Stimulated activated CD4-positive, alpha-beta T cell treated with anti-CD3 and anti-CD28 coated beads, TNF-alpha, amount 100 ng/mL, for 1 hour (primary cell): ENCODE measurements at places on chromosomes 6 and 20.

DNA sequence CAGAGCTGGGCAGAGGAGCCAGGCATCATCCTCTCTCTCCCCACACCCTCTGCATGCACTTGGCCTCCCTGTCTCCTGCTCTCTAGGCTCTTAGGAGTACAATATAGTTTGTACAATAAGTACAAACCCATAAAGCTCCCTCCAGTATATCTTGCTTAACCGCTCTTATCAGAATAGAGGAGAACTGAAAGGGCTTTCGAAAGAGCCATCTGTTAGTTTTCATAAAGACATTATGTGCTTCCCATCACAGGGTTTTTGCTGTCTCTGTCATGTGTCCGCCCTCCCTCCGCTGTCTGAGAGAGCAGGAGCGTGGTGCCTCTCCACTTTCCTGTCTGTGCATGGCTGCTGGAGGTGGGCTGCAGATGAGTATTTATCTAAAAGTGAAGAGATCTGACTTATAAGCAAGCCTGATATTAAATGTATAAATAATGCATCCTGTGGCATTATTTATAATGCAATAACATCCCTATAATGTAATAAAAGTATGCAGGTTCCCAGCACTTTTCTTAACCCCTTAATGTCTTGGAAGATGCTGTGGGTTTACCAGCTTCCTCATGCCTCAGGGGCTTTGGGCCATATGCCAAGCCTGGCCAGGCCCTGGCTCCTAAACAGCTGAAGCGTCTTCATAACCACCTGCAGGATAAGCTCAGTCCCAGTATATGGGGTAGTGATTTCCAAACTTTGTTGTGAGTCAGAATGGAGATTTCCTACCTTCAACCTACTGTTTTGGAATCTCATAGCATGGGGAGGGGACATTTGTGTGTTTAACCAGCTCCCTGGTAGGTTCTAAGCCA lies 297.1 kb downstream of the DHX35 start:
- no peak for DNase-seq

DNA sequence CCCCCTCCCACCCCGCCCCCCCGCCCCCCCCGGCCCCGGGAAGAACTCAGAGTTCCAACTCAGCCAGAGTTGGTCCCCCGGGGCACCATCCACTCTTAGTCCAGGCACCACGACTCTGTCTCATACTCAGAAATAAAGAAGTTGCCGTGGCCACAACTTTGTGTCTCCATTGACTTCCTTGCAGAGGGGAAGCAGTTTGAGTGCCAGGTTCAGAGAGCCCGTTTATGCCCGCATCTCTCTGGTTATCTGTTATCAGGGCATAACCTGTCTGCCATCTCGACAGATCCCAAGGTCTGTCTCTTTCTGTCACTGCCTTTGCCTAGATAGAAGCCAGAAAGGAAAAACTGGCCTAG lies 605 bp downstream of the CDC5L start:
- no peak for DNase-seq

- no peak for DNase-seq
Observed at GRCh38 chr6:16361121-16361520, 122.7 kb downstream of the GMPR start.

- DNase-seq, result no peak
Observed at GRCh38 chr20:11153819-11154218, 480.0 kb upstream of the JAG1 start.

DNA sequence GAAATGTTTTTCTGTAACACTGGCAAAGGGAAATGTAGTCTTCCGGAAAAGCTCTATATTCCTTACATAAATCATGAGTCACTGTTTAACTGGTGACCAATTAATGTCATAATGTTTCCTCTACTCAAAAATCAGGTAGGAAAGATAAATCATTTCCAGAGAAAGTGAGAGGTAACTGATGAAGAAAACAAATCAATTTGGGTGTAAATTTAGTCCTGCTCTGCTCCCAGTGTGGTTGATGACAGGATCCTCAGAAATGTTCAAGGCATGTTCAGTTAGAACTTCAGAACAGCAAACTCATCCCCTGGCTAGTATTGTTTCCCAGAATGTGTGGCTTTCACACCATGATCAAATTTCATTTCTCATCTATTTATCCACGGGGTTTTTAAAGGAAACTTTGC lies 38.8 kb upstream of the SPACA1 start:
- DNase-seq, result no peak

GRCh38 chr6:5308066-5308465 lies 46.8 kb downstream of the FARS2 start:
- DNase-seq, result no peak

DNA sequence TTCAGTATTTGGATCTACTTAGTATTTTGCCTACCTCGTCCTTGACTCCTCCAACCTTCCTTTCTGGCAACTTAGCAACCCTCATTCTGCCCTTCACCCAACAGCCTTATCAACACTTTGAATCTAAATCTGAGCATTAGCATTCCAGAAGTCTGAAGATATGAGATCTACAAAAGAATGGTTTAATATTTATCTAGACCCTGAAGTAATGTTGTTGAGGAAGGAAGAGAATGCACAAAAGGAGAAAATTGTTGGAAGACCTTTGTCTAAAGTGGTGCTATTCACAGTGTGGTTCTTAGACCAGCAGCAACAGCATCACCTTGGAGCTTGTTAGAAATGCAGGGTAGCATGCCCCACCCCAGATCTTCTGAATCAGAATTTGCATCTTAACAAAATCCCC lies 198.2 kb upstream of the PLCB4 start:
- DNase-seq, result no peak

- no peak for DNase-seq
Observed at GRCh38 chr20:63546256-63546955, 1.1 kb downstream of the SRMS start.

GRCh38 chr6:154360476-154360875 lies 3.9 kb upstream of the IPCEF1 start:
- DNase-seq, result no peak

DNA sequence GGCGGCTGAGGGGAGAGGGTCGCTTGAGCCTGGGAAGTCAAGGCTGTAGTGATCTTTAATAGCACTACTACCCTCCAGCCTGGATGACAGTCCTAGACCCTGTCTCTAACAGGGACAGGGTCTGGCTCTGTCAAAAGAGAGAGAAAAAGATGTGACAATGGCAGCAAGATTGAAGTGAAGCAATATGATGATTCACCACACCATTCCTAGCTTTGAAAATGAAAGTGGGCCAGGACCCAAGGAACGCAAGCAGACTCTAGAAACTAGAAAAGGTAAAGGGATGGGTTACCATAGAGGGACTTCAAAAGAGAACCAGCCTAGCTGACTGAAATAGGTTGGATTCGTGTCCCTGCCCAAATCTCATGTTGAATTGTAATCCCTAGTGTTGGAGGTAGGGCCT lies 426.9 kb downstream of the HTR1B start:
- DNase-seq, result no peak

GRCh38 chr20:45465491-45466266 lies 3.9 kb upstream of the WFDC2 start:
- no peak for DNase-seq

DNA sequence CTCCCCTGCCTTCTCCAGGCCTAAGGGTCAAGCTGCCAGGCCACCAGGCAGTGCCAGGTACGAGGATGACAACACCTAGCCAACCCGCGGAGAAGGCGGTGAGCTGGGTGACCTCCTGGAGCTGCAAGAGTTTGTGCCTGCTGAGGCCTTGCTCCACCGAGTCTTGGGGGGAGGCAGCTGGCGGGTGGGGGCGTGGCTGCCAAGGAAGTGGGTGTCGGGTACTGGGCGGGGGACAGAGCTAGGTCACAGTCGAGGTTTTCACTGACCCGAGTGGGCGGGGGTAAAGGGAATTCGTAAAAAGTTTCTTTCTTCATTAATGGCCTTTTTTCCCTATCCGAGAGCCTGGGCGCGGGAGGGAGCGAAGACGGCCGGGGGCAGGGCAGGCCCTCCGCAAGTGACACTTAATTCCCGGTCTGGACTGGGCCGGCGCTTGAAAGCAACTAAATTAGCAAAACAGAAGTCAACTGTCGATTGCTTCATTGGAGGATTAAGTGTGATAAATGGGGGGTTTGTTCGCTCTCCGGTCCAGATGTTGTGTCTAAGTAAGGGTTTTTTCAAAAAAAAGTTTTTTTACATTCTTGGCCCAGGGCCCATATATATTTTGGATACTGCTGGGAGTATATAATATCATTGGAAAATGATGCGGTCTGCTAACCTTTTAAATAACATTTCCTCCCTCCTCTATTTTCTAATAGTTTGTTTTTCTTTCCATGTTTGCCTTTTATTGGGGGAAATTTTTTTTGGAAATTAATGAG lies 43.1 kb upstream of the FOXP4 start:
- DNase-seq, result no peak

DNA sequence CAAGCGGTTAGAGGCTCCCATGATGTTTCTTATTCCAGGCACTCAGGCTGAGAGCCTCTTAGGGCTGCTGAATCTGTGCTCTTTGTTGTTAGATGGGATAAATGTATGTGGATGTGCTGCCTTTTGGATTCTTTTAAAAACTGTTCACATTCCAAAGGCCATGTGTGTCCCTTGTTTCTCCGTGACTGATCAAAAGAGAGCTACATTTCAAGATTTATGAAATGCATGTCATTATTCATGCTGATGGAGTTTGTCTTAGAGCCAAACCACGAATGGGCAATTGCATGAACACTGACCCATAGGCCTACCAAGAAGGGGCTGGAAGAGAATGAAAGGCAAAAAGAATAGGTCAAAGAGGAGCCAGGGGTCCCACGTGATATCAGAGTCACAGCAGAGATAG lies 104.9 kb upstream of the TSHZ2 start:
- DNase-seq, result no peak

- no peak for DNase-seq
Observed at GRCh38 chr20:61240814-61241213, 11.2 kb upstream of the CDH4 start.

DNA sequence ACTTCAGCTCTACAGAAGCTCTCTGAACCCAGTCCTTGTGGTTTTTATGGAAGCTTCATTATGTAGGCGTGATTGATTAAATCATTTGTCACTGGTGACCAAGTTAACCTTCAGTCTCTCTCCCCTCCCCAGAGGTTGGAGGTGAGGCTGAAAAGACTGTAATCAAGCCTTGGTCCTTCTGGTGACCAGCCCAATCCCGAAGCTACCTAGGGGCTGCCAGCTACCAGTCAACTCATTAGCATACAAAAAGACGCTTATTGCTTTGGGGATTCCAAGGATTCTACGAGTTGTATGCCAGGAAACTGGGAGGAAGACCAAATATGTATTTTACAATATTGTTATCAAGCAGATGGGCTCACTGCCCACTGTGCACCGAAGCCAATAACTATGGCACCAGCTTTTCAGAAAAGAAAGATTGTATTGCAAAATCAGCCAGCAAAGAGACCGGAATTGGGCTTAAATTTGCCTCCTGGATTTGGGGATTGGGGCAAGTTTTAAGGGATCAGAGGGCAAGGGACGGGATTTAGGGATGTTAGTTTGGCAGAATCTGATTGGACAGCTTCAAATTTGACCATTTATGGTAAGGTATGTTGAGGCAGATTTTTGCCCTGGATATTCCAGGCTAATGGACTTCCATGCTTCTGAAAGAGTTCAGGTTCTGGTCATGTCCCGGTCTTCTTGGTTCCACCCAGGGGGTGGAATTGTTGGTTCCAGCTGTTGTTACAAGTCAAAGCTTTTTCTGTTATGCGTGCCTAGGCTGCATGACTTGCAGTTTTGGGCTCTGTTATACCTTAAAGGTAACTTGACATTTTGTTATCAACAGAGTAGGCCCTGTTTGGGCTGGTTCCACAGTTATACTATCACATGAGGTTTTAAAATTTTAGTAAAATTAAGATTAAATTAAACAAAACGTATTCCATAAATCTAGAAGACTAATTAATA lies 167.4 kb downstream of the COL9A1 start:
- no peak for DNase-seq

DNA sequence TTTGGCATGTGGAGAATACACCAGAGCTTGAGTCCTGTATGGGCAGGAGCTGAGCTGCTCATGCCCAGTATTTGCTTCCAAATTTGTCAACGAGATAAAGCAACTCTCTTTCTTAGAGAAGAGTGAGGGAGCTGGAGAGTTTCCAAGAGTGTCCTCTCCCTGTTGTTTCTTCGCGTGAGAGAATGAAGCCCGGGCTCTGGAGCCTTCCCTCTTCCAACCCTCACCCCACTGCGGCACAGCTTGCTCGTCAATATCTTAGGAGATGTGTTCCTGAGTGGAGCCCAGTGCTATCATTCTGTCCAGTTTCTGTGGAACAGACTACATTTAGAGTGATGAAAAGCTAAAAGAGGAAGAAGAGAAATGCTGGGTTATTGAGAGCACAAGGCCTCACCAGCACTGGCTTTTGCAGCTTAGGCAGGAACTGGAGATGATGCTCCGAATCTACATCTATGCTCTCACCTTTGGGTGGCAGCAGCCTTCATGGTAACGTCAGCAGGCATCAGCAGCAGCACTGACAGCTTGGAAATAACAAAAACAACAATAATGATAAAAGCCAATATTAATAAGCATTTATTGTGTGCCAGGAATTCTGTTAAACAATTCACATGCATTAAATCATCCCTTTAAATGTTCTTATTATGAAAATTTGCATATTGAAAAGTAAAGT lies 66.5 kb upstream of the TFB1M start:
- no peak for DNase-seq

DNA sequence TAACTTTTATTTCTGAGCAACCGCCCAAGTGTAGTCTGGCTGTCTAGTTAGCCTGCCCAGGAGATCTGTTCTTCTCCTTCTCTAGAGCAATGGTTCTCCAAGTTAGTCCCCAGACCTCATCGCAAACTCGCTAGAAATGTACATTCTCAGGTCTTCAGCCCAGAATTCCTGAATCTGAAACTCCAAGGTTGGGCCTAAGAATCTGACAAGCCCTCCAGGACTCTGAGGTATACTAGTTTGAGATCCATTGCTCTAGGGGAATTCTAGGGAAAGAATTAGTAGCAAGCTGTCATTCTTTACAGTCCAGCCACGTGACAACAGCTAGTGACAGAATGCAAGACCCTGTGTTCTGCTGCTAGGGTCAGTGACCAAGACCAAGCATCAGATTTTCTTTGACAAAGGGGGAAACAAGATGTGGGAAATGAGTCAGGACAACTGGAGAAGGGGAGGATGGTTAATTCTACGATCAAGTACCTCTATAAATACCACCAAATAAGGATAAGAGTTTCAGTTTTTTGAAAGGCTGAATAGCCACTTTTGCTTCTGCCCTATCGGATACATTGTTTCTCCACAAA lies 5.8 kb downstream of the UBE2V1 start:
- DNase-seq, result no peak

- DNase-seq, result no peak
Observed at GRCh38 chr6:38012573-38012972, 193.0 kb downstream of the ZFAND3 start.

DNA sequence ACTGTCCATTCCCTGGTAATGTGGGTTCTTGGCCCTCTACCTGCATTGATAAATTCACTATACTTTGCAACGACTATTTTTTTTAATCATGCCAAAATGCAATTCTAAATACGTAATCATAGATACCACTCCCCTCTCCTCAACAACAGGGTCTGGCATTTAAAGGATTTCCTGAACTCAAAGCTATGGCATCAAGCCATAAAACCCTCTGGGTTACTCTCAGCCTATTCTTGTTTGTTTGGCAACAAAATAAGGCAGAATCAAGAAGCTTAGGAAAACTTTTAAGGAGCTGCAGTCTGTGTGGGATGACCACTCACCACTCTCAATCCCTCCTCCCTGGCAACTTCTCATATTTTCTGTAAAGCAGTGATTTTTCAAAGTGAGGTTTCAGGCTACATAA lies 669.9 kb upstream of the ID4 start:
- DNase-seq, result no peak

- no peak for DNase-seq
Observed at GRCh38 chr20:21174516-21175239, 48.8 kb downstream of the KIZ start.
